ENCODE measurements at places on chromosomes 4 and X.

DNA sequence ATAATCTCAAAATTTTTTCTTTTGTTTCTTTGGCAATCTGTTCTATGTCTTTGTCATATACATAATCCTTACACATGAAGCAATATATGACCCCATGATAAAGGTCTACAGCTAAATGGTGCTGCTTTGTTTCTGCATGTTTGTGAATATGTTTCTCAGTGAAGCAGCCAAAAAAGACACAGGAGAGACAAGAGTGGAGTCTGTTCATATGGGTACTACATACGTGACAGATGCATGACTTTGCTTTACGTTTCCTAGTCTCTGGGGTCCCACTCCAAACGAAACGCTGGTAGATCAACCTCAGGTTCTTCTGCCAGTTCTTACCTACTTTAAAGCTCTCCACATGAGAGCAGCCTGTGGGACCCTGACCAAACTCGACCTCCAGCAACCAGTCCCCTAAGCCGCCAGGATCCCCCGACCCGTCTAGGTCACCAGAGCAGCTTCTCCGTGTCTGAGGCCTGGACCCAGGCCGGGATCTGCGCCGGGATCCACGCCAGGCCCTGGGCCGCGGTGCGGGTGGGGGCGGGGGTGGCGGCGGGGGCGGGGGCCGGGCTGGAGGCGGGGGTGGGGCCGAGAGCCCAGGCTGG lies 1.5 kb downstream of the USP51 start:
- no peak for DNase-seq

DNA sequence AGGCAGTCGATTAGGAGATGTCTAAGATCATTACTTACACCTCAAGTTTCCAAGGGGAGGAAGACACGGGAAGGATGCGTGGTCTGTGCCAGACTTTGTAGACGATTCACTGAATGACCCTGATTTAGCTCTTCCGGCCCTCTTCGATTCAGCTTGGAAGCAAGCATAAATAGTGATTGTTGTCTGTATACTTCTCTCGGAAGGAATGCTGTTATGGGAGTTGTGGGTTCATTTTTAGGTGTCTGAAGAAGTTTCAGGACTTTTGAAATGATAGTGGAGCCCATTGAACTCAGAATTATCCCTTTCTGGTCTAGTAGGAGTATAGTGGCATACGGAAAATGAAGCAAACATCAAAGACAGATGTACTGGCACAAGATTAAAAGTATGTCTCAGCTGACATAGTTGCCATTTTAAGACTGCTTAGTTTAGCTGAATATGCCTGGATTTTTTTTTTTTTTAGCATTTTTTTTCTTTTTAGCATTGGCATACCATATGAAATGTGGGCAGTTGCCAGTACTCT lies 1.0 kb upstream of the ANKRD17 start:
- no peak for DNase-seq

DNA sequence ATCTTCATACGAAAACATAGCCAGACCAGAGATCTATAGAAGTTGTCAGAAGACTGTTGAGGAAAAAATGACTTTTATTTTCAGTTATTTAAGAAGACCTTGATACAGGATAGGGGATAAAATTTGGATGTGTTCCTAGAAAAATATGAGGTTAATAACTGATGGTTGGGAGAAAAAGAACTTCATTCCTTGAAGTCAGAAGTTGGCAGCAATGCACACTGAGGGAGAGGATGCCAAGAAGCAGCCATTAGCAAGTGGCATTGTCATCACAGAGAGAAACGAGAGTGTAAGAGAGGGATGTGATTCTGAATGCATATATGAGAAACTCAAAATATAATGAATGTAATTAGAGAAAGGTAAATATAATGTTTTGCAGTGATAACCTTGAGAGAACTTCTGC lies 382.1 kb upstream of the EPHA5 start:
- DNase-seq, result no peak

DNA sequence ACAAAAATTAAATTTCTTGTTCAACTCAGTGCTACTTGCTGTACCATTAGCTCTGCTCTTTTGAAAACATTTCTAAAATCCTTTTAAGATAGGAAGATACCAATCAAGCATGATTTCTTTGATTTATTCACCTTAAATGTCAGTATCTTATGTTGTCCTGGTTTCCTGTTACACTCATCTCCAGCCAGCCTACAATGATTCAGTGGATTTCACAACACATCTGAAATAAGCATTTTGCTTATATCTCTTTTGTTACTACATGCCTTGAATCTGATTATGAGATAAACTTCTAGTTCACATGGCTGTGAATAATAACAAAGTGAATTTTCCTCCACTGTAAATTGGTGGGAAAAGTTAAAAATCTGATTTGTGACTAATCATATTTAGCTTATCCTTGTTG lies 112.5 kb upstream of the BMP3 start:
- DNase-seq, result no peak

DNA sequence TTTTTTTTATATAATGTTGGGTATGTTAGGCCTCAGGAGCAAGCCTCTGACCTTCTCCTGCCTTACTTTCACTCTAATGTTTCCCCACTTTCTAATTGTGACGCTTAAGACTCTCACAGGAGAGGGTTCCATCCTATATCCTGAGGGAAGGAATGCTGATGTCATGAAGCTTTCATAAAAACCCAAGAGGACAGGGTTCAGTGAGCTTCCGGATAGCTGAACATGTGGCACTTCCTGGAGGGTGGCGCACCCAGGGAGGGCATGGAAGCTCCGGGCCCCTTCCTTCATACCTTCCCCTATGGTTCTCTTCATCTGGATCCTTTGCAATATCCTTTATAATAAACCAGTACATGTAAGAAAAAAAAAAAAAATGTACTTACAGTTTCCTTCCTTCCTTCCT lies 48.0 kb upstream of the TMPRSS11E start:
- DNase-seq, result no peak

- DNase-seq, result no peak
These were observed 35.7 kb upstream of the ADGRA3 start for GRCh38 chr4:22551550-22551949.

- DNase-seq, result no peak
These were observed 44.9 kb downstream of the CXCL1 start for GRCh38 chr4:73914071-73914470.
